Kidney (tissue), 22 donors: ENCODE measurements at places on chromosomes 7 and 10. TPM values are rescaled to one million over a fixed set of nuclear protein-coding genes. Genes with fewer than 3 reads are reported as not detected.

The HTRA1 gene
- 345 TPM for polyA plus RNA-seq

The UPK3B gene
- 0.15 TPM for polyA plus RNA-seq

The SPACDR gene
- polyA plus RNA-seq, result not detected

The PLEKHS1 gene
- polyA plus RNA-seq, result 0.17 TPM

The FFAR4 gene
- polyA plus RNA-seq, result 0.11 TPM

The REEP3 gene
- 12.7 TPM for polyA plus RNA-seq

The DYNC1I1 gene
- polyA plus RNA-seq, result 2.3 TPM

The OR13A1 gene
- polyA plus RNA-seq, result not detected

The DNAJC12 gene
- polyA plus RNA-seq, result 33.9 TPM

The STN1 gene
- 29.4 TPM for polyA plus RNA-seq

The NXPH1 gene
- not detected for polyA plus RNA-seq

The SLC18A3 gene
- polyA plus RNA-seq, result not detected

The SLC39A12 gene
- not detected for polyA plus RNA-seq

The C10orf67 gene
- 1.1 TPM for polyA plus RNA-seq

The H2BK1 gene
- not detected for polyA plus RNA-seq
